ENCODE measurements at places on chromosomes 4 and X.

DNA sequence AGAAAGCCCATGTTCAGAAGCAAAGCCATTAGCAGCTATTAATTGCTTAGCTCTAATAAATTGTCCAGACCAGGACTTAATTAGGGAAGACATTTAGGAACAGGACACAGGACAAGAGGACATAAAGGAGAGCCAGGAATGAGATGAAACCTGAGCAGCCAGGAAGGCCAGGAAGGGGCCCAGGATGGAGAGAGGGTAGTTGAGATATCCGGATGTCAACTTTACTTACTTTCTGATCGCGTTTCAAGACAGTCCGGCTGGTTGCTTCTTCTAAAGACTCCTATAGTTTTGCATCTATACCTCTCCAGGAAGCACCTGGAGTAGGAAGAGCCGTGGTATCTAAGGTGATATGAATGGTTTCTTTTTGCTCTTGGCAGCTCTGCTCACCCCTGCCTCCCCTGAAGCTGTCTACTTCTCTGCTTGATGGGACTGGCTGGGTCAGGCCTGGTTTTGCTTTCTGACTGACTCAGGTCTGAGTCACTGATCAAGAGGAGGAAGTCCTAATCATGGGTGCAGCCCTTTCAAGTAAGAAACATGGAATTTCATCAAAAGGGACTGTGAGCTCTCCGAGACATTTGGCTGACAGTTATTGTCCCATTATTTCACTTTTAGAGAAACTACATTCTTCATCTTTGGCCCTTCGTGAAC lies 733.3 kb downstream of the RPA4 start:
- DNase-seq: no peak

- no peak for DNase-seq
These were observed 23.7 kb upstream of the FAM47B start for GRCh38 chrX:34918856-34919255.

DNA sequence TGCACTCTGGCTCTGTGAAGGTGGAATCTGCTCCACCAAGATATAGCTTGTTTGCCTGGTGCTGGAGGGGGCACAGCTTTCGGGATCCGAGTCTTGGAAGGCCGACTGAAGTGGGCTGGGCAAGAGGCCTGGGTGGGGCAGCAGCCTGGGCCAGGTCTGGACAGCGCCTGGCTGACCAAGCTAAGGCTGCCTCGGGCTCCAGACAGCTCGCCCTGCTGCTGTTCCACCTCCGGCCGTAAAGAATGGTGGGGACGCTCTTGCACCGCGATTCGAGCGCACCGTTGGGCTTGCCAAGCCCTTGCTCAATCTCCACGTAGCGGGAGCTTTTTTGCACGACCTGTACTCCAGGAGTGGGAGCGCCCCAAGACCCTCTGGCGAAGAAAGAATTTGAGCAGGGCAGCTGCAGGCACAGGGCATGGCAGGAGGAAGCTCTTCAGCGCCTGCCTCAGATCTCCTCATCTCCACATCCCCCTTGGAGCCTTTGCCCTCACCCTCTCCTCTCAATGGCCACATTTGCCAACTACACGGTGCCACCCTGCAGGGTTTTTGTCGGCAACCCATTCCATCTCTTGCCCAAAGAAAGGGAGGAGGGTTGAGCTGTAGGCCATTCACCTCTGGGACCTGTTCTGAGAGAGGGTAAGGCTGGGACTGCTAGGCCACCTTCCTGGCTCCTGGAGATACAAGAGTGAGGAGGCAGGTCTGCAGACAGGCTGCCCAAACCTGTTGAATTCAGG lies 18.9 kb downstream of the CNGA2 start:
- peak; percentile 64 for DNase-seq

DNA sequence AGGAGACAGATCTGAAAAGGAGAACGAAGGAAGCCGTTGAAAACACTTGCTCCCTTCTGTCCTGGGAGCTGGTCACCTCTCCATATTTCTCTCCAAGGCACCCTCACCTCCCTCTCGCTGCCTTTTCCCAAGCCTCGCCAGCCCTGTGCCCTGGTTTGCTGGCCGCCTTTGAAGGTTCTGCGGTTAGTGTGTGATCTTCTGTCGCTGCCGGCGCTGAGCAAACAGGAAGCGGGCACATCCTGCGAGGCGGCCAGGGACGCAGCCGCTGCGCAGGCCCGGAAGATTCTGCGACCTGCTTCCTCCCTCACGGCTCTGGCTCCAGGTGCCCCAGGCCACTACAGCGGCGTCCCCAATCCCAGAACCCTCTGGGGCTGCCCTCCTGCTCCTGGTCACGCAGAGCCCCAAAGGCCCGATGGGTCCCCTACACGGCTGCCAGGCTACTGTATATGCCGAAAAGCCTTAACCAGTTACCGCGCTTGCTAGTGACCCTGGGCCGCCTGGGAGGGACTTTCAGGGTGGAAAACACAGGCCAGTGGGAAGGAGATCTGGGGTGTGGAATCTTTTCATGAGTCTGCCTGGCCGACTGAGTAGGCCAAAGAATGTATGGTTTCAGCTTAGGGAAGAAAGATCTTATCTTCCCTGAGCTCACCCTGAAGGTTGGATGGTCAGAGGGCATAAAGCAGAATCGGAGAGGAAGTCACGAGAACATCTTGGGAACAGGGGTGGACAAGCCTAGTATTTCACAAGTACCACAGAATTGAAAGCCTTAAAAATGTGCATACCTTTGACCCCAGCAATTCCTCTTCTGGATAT lies 2.3 kb upstream of the SASH3 start:
- no peak for DNase-seq

DNA sequence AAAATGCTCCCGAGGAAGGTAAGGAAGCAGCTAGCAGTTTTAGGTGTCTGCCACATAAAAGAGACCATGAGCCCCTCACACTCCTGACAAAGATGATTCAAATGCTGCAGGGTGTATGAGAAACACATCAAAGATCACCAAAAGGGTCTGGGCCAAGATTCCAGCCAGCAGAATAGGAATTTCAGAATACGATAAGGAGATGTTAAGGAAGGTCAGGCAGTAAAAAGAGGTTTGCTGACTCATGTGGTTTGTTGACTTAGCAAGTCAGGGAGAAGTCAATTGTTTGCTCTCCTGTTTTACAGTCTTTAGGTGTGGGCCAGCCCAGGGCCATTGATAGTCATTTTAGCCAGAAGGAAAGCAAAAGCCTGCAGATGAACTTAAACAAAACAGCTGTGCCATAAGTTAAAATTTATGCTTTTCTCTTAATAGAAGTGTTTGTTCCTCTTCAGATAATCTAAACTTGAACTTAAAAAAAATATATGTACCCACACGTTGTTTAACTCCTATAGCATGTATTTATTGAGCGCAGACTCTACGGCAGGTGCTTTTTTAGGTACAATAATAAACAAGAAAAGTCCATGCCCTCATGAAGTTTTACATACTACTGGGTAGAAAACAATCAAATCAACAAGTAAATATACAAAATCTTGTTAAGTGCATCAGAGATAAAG lies 115.6 kb downstream of the CAMK2D start:
- no peak for DNase-seq

Data from left hindlimb (tissue), 1 donor.